Stimulated activated CD8-positive, alpha-beta memory T cell treated with anti-CD3 and anti-CD28 coated beads, Interleukin-15, amount 100 ng/mL, for 24 hours (primary cell): ENCODE measurements at places on chromosomes 2 and 18.

GRCh38 chr2:109407276-109408042 lies 206.3 kb downstream of the SEPTIN10 start:
- DNase-seq: no peak

GRCh38 chr18:52175406-52175805 lies 164.6 kb upstream of the DCC start:
- no peak for DNase-seq

- DNase-seq: no peak
Observed at GRCh38 chr2:138356178-138356577, 145.4 kb upstream of the SPOPL start.

DNA sequence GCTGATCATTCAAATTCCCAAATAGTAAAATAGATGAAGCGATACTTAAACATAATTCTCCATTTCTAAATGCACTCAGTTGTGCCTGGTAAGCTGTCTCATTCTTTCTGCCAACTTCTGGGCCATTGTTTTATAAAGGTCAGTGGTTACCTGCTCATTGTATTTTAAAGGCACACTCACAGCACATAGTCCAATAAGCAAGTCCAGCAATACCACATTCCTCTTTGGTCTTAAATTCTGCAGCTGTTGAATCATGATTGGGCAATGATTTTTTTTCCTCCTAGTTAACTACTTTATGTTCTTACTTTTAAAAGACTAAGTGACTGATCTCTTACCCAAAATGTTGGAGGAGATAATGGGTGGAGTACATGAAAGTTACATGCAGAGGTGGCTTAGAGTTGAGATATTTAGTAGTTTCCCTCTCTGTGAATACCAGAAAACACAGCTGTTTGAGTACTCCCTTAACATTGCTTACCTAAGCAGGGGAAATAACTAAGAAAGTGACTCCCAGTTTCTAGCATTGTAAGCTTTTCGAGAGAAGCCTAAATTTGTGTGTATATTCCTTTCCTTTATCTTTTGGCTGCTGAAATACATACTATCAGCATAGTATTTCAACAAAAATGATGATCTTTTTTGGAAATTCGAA lies 220.7 kb downstream of the CAMKMT start:
- DNase-seq: no peak

DNA sequence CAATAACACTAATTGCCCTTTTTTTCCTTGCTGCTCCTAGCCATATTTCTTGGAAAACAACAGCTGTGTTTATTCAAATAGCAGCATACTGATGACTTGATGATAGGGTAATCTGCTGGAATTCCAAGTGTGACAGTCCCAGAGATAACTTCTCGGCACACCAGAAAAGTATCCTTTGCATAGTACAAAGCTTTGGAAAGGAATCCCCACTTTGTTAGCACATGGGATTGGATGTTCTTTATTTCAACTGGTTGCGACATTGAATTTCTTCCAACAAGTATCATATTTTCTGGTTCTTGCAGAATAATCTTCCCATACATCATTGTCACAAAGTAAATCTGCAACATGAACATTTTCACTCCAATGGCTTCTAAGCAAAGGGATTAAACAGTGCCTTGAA lies 445.8 kb upstream of the ACVR2A start:
- no peak for DNase-seq

GRCh38 chr2:160575368-160575767 lies 81.8 kb upstream of the RBMS1 start:
- DNase-seq: no peak

- DNase-seq: no peak
Observed at GRCh38 chr18:46693996-46694395, 37.0 kb upstream of the LOXHD1 start.

- no peak for DNase-seq
Observed at GRCh38 chr18:63290821-63291200, 28.8 kb downstream of the BCL2 start.

DNA sequence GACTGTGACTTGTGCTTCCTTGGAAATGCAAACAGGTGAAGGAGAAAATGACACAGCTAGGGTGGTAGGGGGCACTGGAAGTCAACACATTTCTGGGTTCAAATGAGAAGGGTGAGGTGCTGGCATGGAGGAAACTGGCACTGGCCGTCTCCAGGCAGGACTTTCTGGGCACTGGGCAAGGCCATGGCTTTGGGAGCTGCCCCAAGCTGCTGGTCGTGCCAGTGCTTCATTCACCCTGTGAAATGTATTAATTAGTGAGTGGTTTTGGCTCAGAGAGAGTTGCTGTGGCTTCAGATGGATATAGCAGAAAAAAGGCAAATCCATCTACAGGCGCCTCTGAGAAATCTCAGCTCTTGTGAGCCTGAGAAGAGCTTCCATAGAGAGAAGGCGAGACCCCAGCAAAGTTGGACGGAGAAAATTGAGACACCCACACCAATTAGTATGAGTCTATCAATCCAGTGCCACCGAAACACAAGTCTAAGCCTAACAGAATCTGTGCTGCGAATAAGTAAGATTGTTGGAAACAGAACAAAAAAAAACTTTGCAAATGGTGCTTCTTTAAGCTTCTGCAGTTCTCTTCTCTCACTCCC lies 202.1 kb upstream of the TNP1 start:
- no peak for DNase-seq

GRCh38 chr2:45224321-45224992 lies 215.2 kb upstream of the SIX2 start:
- DNase-seq: no peak

DNA sequence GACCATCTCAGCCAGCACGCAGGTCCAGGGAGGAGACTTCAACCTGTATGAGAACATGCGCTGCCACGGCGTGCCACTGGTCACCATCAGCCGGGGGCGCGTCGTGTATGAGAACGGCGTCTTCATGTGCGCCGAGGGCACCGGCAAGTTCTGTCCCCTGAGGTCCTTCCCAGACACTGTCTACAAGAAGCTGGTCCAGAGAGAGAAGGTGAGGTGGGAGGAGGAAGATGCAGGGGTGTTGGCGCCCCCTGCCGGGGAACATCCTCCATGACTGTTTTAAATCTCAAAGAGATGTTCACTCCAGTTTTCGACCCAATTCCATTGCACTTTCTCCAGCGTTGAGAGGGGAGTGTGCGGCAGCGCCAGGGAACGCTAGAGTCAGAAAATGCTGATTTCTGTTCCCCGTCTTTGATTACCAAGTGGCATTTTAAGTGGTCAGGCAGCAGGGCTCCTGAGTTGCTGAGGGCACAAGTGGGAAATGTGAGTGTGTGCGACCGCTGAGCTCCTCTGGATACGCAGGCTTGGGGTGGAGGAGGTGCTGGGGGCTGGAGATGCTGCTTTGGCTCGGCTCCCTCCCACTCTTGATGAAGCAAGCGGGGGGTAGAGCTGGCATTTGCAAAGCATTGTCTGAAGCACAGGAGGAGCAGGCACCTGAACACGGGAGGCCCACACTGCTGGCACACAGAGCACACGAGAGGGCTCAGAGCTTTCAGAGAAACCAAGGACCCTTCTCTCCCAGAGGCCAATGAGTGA lies 27.7 kb upstream of the MAPRE3 start:
- DNase-seq: peak; percentile 33
